ENCODE measurements at places on chromosomes 4 and X. TPM values are rescaled to one million over a fixed set of nuclear protein-coding genes. Genes with fewer than 3 reads are reported as not detected.

GRIA2 gene
- total RNA-seq, result not detected

DNA sequence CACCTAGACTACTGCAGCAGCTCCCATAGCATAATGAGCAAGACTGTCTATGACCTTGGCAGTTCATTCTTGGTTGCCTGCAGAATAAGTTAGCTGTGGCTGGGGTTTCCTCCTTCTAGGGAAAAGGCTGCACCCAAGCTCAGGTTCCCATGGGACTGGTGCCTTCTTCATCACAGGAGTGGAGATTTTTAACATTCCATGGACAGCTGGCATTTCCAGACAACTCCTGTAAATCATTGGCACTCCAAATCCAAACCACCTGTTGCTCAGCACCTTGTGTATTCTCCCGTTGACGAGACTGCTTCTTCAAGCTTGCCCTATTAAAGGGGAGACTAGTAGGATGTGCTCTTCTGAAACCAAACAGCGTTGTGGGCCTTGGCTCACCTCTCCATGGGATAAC is 7.8 kb upstream of the NUP54 start:
- no peaks in the 10 kb centered on the region for H3K27me3 ChIP-seq
- no peak for DNase-seq
- no peaks in the 10 kb centered on the region for H3K36me3 ChIP-seq
- no peak overlapping the region for H3K27ac ChIP-seq
- H3K4me1 ChIP-seq, result no peaks in the 10 kb centered on the region

ATP8A1 gene
- 9.3 TPM for total RNA-seq

MAGEB2 gene
- total RNA-seq, result not detected

- no peaks in the 10 kb centered on the region for H3K27me3 ChIP-seq
- no peak for DNase-seq
- H3K36me3 ChIP-seq, result no peaks in the 10 kb centered on the region
- no peaks in the 10 kb centered on the region for H3K4me1 ChIP-seq
- H3K27ac ChIP-seq, result no peak overlapping the region
- no peak overlapping the region for H3K4me3 ChIP-seq
Measured at GRCh38 chr4:38013461-38014366, 53.5 kb downstream of the PTTG2 start.

DNA sequence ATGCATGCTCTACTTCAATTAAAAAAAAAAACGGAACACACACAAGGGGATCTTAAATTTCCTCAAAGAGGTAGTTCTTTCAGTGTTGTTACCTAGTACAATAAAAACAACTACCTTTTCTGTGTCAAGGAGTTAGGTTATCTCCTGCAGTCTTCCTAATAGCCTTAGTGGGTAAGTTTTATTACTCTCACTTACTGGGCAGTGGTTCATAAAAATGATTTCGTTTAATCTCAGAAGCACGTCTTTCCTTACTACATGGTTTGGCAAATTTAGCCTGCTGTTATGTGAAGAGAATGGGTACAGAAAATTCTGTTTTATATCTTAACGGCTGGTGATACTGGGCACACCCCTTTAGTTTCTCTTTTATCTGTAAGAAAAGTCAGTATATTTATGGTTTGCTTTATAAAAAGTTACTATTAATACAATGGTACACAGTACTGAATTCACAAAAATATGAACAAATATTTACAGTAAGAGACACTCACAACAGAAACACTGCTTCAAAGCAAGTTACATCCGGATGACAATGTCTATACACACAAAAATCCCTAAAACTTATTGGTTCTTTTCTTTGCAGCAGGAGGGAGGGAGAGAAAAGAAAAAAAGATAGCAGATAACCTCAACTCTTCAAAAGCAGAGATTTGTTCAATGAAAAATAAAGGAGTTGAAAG is 8.8 kb downstream of the ADH5 start:
- H3K27ac ChIP-seq, result no peak overlapping the region
- no peaks in the 10 kb centered on the region for H3K27me3 ChIP-seq
- H3K4me1 ChIP-seq, result no peaks in the 10 kb centered on the region

DNA sequence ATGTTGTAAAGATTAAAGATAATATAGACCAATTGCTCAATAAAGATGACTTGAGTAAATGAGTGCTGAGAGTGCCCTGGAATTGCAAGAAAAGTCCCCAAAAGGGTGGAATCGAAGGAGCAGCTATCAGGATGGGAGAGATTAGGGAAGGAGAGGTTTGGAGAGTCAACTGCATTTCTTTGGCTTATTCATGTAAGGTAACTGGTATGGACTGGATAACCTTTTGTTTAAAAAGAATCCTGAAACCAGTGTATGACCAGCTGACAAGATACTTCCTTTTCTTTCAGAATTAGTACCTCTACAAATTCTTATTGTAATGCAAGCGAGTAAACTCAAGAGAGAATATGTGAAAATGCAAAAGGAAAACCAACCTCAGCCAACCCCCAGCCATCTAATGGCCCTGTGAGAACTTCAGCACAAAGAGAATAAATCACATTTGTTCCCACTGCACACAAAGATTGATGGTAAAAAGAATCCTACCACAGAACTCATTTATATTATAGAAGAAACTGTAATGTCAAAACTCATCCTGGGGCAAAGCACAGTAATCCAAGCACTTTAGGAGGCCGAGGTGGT is 24.5 kb upstream of the SPP1 start:
- H3K4me3 ChIP-seq, result no peak overlapping the region
- no peaks in the 10 kb centered on the region for H3K36me3 ChIP-seq
- no peaks in the 10 kb centered on the region for H3K4me1 ChIP-seq

NPY1R gene
- total RNA-seq, result 1.5 TPM

MGAT4D gene
- not detected for total RNA-seq

DNA sequence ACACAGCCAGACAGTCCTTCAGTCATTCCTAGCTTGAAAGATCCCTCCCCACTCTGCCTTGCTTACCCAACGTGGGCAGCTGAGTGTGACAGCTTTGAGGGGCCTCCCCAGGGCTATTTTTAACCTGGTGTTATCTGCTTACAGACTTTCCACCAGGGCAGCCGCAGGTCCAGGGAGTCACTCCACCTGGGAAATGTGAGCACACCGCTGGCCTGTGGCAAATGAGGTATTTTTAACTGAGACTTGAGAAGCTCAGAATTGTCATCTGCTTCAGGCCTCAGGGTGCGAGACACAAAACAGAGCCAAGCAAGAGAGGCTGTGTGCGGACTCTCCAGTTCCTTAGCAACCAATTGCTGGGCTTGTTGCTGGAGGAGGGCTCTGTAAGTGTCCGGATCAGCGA is 13.0 kb downstream of the CORIN start:
- no peaks in the 10 kb centered on the region for H3K36me3 ChIP-seq
- H3K27me3 ChIP-seq, result no peaks in the 10 kb centered on the region
- no peaks in the 10 kb centered on the region for H3K4me1 ChIP-seq
- H3K4me3 ChIP-seq, result no peak overlapping the region
- no peak for DNase-seq

ANOS1 gene
- 0.91 TPM for total RNA-seq

GRCh38 chrX:15204130-15204751 is 65.6 kb downstream of the ASB9 start:
- no peaks in the 10 kb centered on the region for H3K36me3 ChIP-seq
- H3K27ac ChIP-seq, result no peak overlapping the region
- no peak for DNase-seq
- no peaks in the 10 kb centered on the region for H3K27me3 ChIP-seq
- no peaks in the 10 kb centered on the region for H3K4me1 ChIP-seq
- H3K4me3 ChIP-seq, result no peak overlapping the region

GRCh38 chrX:119235051-119235511 is 1.0 kb upstream of the PGRMC1 start:
- no peaks in the 10 kb centered on the region for H3K4me1 ChIP-seq
- no peaks in the 10 kb centered on the region for H3K36me3 ChIP-seq
- no peak overlapping the region for H3K4me3 ChIP-seq
